ENCODE measurements at places on chromosomes 7 and 10. TPM values are rescaled to one million over a fixed set of nuclear protein-coding genes. Genes with fewer than 3 reads are reported as not detected.

DNA sequence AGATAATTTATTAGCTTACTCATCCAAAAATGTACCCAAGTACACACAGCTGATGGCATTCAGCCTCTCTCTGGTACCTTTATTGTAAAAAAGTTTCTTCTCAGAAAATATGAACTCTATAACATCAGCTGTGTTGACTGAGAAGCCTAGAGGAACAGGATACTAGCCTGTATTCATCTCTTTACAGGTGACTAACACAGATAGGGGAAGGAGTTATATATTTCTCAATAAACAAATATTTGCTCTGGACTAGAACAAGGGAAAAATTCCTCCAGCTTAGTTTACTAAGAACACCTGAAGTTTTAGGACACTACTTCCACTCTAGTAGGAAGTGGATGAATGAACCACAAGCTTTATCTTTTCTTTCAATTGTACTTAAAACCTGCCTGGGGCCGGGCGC is 67.8 kb downstream of the ZNF248 start:
- no peak for DNase-seq

GRCh38 chr10:17021656-17022465 is 107.8 kb downstream of the CUBN start:
- DNase-seq: no peak

GRCh38 chr10:101897633-101898032 is 54.0 kb upstream of the KCNIP2 start:
- DNase-seq: no peak

GRCh38 chr10:63197344-63198092 is 64.4 kb downstream of the NRBF2 start:
- DNase-seq: no peak

Gene FAM241B
- 12.3 TPM for polyA plus RNA-seq

All from naive thymus-derived CD8-positive, alpha-beta T cell (primary cell).